ENCODE measurements at places on chromosomes 1 and 21.

DNA sequence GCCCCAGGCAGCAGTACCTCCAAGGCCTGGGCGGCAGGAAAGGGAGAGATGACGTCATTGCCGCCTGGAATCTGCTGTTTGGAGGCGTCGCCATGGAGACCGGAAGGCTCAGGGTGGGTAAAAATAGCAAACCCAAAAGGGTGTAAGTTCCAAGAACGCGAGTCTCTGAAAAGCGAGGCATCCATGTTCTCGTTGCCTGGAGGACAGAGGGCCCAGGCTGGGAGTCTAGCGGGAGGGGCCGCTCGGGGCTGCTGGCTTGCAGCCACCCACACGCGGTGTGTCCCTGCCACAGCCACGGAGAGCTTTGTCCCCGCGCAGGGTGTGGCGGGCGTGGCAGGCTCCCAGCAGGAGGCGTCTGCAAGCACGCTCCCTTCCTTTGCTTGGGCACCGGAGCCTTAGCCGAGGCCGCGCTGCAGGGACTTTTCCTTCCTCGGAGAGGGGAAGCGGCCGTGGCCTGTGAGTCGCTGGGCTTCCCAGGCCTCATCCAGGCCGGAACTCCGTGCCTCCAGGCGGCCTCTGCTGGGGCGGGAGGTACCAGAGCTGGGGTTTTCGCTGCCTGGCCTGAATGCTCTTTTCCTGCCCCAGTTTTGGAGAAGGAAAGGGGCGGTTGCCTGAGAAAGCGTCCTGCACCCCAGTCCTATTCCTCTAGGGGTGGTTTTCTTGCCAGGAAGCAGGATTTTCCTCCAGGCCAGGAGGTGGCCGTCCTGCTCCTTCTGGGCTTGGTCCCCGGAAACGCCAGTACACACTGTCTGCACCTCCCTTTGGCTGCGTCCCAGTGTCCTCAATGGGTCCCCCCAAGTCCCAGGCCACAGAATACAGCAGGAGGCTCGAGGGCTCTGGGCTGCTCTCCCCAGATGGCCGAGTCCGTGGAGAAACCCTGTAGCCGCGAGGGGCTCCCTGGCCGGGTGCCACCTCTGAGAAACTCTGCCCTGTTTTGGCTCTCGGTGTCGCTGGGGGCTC is 15.3 kb upstream of the SKI start:
- no peak for DNase-seq

DNA sequence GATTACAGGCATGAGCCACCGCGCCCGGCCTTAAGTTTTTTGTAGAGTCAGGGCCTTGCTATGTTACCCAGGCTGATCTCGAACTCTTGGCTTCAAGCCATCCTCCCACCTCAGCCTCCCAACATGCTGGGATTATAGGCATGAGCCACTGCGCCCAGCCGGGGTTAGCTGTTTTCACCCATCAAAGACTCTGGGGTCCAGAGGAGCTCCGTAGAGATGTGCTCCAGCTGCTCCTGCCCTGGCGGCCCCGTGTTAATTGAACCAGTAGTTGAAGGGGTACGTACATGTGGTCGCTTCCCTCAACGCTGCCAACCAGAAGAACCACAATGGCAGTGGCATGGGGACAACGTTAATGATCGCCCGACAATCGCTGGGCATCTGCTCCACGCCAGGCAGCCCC is 72.0 kb downstream of the NPHP4 start:
- no peak for DNase-seq

DNA sequence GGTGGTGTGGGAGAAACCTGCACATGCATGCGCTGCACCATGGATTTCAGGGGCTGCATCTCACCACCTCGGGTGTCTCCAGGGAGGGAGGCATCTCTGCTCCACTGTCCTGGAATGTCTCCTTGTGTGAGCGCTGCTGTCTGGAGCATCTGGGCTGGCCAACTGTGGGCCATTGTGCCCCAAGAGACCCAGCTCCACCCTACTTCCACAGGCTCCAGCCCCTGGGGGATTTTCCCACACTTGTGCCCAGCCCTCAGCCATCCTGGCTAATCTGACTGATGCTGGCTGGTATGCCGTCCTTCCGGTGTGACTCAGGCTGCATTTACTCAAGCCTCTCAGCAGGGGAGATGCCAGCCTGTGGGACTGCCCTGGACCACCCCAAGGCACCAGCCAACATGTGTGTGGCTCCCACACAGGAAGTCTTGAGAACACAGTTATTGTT is 62.0 kb downstream of the TRIM11 start:
- DNase-seq, result no peak

- DNase-seq, result no peak
Measured at GRCh38 chr1:89758156-89758555, 62.7 kb upstream of the LRRC8D start.

DNA sequence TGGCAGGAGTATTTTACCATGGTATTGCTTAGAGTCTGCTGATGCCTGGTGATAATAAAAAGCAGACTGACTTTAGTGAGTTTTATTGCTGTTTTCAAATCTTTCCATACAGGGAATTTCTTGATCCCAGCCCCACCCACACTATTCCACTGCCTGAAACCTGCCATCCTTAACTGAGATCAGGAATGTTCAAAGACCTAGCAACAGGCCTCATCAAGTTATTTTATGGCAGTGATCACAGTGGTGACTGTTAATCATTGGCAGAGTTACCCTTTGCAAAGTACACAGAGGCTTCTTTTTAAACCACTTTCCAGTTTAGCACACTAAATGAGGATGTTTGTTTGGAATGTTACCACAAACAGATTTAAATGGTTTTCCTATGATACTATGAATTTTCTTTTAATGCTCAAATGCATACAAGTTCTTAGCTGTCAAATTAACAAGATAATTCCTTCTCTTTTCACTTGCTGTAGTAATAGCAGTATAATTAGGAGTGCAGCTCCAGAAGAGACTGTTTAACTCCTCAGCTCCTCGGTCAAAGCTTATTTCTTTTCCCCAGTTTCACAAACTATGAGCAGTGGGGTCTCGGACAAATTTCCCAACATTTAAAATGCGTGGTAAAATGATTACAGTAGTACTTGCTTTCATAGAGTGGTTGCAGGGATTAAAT is 69.9 kb upstream of the USP25 start:
- no peak for DNase-seq

DNA sequence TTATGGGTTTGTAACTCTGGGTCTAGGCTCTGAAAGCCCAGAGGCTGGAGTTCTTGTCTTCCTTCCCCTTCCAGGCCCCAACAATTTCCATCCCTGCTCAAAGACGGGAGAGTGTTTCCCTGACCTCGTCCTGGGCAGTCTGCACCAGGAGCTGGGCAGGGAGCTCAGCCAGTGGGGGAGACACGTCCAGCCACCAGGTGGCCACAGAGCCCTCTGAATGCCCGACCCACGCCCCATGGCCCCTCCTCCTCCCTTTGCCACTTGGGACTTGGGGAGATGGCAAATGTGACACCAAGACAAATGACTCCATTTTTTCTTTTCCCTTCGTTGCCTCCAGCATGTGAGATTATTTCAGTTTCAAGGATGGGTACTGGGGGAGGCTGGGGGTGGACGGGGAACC is 159.9 kb upstream of the AJAP1 start:
- no peak for DNase-seq

GRCh38 chr1:14261395-14261794 is 337.1 kb upstream of the KAZN start:
- DNase-seq, result no peak

DNA sequence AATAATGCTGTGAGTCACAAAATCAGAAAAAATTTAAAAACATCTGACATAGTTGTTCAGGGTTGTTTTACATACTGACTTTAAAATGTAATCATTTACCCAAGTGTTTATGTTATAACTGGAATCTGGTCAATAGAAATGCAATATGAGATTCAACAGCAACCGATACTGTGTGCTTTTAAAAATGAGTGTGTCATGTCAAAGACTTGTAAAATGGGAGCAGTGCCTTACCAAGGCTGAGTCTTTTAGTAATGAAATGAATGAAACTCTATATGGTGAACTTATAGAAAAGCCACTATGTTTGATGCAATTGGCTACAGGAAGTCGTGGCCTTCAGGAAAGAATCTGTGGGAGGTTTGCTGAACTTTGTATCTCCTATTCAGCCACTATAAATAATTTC is 570.2 kb downstream of the DPYD start:
- DNase-seq, result no peak

GRCh38 chr1:111161843-111162487 is 21.9 kb downstream of the CEPT1 start:
- DNase-seq, result peak; percentile 53

DNA sequence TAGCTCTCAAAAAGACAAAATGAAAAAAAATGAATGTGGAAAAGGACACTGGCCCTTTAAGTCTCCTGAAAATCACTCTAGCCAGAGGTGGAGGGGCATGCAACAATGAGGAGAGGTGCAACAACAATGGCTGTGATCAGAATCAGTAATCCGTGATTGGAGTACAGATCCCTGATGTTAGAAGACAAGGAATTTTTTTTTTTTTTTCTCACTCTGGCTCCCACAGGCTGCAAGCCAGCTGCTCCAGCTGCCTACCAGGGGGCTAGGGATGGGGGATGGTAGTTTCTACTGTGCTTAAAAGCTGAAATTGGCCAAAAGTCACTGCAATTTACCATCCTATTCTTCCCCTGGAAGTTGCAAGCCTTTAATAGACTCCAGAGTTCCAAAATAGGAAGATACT is 54.5 kb downstream of the STYXL2 start:
- DNase-seq, result no peak

DNA sequence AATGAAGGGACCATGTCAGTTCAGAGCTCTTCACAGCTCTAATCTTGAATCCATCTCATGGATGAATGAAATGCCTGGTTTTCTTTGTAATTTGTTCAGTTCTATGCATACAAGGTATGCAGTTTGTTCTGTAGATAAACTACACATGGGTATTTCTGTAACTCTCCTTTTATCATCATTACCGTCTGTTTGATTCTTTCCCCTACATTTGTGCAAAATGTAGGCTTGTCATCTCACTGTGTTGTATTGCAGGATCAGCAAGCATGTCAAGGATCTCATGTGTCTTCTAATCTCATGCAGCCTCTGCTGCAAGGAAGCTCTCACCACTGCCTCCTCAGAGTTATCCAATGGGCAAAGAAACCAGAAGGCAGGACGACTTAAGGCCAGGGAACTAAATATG is 79.3 kb downstream of the OLFML2B start:
- no peak for DNase-seq

DNA sequence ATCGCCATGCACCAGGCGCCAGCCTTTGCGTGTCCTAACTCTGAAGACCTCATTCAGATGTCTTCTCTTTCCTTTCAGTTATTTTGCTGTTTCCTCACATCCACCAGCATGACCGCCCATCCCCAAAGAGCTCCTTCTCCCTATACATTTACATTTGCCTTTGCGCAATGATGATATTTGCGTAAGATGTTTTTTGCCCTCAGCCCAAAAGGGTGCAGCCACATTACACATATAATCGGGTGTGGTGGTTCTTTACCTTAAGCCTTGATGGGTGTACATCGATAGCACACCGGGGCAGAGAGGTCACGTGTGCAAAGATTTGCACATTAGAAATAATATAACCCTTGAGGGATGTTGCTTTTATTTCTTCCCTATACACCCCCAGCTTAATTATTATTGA is 192.8 kb downstream of the HUNK start:
- DNase-seq, result no peak

- no peak for DNase-seq
Measured at GRCh38 chr1:95671098-95671497, 437.1 kb downstream of the RWDD3 start.

DNA sequence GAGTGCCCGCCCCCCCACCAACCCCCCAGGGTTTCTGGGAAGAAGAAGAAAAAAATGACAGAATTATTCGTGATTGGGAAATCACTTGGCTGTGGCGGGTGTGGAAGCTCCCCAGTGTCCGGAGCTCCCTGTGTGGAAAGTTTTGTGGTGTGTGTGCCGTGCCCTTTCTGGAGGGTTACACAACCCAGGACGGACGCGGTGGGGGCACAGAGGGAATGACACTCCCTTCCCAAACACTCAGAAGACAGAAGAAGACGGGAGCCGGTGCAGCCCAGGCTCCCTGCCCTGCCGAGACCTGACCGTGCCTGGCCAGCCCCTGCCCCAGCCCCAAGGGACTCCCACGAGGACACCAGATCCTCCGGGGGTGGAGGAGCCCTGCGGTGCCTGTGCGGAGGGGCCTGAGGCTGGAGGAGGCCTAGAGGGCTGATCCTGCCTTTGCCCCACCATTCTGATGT is 33.0 kb upstream of the ADARB1 start:
- no peak for DNase-seq

- peak; percentile 39 for DNase-seq
Measured at GRCh38 chr1:110150330-110151174, at the start of gene SLC6A17. Gene SLC6A17 (plus strand): TSS chr1:110150494. CDS start chr1:110166930, 16,436 bp downstream.

DNA sequence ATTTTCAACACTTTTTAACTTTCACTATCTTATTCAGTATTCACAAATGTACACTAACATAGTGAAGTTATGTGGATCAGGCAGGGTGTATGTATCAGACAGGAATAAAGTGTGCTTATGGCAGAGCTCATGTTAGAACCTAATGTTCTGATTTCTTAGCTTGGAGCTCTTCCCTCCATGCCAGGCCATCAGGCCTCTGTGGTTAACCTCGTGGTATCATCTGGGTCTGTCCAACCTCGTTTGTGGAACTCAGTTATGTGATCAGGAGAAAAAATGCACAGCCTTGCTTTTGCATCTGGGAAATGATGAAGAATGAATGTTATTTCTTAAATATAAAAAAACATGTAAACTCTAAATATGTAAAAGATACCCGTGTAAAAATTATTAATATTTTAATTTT is 86.9 kb downstream of the MPZL1 start:
- DNase-seq, result no peak

GRCh38 chr1:39761557-39762260 is 9.4 kb downstream of the OXCT2 start:
- DNase-seq, result no peak

DNA sequence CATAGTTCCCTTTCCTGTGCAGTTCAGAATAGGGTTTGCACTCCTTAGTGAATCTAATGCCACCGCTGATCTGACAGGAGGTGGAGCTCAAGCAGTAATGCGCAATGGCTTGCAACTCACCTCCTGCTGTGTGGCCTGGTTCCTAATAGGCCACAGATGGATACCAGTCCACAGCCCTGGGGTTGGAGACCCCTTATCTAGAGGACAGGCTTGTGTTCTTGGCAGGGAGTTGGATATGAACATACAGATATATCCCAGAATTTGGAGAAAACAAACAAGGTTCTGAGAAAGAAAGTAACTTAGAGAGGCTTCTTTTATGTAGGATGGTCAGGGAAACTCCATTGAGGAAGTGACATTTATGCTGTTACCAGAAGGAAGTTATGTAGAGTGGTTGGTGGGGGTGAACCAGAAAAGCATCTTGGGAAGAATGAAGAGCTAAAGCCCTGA is 5.1 kb upstream of the PTPRC start:
- no peak for DNase-seq

All from NCI-H446 treated with DMSO at 0.1 percent for 48 hours (cell line).